Right lobe of liver (tissue), 6 donors: ENCODE measurements at places on chromosomes 12 and 14.

- no peak for DNase-seq
Measured at GRCh38 chr12:125262851-125263250, 197.6 kb downstream of the AACS start.

DNA sequence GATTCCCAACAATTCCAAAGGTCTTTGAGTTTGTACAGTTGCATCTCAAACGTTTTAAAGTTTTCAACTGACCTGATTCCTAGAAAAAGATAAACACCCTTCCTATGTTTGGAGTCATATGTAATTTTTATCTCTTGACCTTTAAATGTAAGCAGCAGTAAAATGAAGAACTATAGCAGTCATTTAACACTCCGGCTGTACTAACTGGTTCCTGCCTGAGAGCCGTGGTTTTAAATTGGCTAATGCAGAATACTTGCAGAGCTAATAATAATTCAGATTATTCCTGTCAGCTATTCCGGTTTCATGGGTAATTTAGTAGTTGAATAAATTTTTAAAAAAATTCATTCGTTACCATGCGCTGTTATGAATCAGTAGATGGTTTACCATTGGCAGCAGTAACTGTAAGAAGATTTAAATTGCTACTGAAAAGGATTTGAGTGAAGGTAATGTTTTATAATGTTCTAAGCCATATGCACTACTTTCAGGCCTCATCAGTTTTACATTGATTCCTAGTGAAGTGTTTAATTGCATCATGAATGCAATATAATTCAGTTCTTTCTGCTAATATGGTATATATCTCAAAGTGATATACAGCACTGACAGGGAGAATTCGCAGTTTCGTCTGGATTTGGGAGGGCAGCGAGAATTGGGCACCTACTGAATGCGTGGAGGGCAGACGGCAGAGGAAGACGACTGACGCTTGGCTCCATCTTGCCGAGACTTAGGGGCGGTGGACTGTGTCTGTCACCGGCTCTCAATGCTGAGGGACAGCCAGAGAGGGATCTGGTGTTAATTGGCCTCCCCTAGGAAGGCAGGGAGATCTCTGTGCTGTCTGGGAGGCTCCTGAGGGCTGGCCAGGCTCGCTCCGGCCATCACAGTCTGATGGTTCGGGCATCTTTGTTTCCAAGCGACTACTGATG, 217.7 kb downstream of the PHETA1 start:
- DNase-seq, result no peak

DNA sequence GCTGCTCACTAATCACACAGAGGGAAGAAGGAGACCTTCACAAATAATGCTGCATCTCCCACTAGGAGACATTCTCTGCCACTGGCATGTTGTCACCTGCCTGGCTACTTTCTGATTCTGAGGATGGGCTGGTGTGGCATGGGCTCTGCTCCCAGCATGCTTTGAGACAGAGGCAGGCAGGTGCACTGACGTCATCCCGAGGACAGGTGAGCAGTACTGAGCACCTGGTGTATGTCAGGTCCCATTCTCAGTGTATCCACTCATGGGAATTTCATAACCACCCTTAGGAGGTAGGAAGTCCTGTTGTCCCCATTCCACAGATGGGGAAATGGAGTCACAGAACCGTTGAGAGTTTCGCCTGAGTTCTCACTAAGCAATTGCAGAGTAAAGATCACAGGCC, 597.9 kb downstream of the VRK1 start:
- DNase-seq, result no peak

GRCh38 chr14:95314609-95315008, 5.1 kb downstream of the CLMN start:
- DNase-seq, result peak; percentile 77
